Testis (tissue), 5 donors: ENCODE measurements at places on chromosomes 1 and 21. TPM values are rescaled to one million over a fixed set of nuclear protein-coding genes. Genes with fewer than 3 reads are reported as not detected.

WNT2B gene
- 14.7 TPM for total RNA-seq

EXTL1 gene
- total RNA-seq, result 2.8 TPM

ETV3L gene
- not detected for total RNA-seq

HOOK1 gene
- total RNA-seq, result 20.1 TPM

KRTAP21-2 gene
- 1.4 TPM for total RNA-seq

LRRN2 gene
- 19.5 TPM for total RNA-seq

TMPRSS3 gene
- total RNA-seq, result 0.56 TPM

COA6 gene
- total RNA-seq, result 9.7 TPM

NIBAN1 gene
- 2.4 TPM for total RNA-seq

RSPH1 gene
- 20.8 TPM for total RNA-seq

TRIM46 gene
- 3.7 TPM for total RNA-seq

LCE1F gene
- not detected for total RNA-seq

NGF gene
- 0.63 TPM for total RNA-seq

NHLH1 gene
- total RNA-seq, result 0.37 TPM

KCTD3 gene
- total RNA-seq, result 70.2 TPM

ATP6V1G3 gene
- not detected for total RNA-seq

RCC1 gene
- 43.2 TPM for total RNA-seq

ASCL5 gene
- 0.24 TPM for total RNA-seq

CRYZL1 gene
- total RNA-seq, result 40.6 TPM

TMOD4 gene
- total RNA-seq, result not detected

GRHL3 gene
- 3.2 TPM for total RNA-seq

ITGB3BP gene
- 32.9 TPM for total RNA-seq

TSPEAR gene
- total RNA-seq, result 0.55 TPM

ACTL8 gene
- 12.6 TPM for total RNA-seq

S100A13 gene
- 54.2 TPM for total RNA-seq

SLFNL1 gene
- 23.4 TPM for total RNA-seq

ACTA1 gene
- 0.94 TPM for total RNA-seq
